Left kidney (tissue), 8 donors: ENCODE measurements at places on chromosomes 5 and 9. TPM values are rescaled to one million over a fixed set of nuclear protein-coding genes. Genes with fewer than 3 reads are reported as not detected.

DNA sequence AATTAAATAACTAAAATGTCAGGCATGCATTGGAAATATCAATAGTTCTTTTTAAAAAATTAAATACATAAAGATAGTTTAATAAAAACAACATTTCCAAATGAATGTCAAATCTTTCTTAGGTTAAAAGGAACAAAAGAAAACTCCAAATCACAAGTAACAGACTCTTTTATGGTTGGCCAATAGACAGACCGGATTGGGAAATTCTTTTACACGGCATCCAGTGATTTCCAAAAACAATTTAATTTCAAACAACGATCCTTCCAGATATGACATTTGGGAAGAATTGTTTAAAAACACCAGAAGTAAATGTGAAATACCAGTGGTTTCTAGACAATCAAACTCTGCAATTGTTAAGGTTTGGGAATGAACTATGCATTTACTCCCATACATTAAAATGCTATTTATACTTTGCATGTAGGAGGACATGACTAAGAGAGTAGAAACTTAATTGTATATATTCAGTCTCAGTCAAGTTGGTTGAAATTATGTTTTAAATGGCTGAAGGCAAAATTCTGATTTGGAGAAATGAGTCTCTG is 32.8 kb downstream of the ZNF474 start:
- DNase-seq = no peak

The GGTA1 gene
- polyA plus RNA-seq = 5.2 TPM

The SLC1A1 gene
- polyA plus RNA-seq = 20.7 TPM

DNA sequence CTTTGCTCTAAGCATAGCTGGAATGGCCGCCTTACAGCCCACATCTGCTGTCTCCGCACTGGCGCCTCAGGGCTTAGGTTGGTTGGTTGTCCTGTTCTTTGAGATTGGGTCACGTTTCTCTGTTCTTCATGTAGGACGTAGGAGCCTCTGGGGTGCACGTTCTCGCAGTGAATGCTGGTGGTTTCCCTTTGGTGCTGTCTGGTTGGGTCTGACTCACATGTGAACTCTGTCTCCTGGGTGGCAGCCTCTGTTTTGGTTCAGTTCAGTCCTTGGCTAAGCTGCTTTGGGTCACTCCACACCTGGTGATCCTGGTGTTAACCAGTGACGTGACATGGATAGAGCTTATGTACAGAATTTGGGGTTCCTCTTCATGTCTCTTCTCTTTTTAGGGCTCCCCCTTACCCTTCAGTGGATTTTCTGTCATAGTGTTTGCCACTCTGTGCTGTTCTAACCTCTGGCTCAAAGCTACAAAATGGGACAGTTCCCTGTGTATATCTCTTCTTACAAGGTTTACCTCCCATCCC is 12.6 kb upstream of the LPCAT1 start:
- no peak for DNase-seq

GRCh38 chr5:151454166-151454565 is 6.8 kb downstream of the SLC36A1 start:
- peak; percentile 14 for DNase-seq

DNA sequence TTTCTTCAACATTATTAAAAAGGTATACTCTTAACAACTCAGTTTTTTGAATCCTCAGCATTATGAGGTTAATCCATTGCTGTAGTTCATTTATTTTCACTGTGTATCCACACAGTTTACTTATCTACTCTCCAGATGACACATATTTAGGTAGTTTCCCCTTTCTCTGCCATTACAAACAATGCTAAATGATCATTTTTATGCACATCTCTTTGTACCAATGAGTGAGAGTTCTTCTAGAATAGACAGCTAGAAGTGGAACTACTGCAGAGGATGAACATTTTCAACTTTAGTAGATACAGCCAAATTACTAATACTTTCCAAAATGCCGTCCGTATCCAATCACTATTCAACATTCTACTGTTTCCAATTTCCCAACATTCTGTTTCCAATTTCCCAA is 11.5 kb downstream of the AFF4 start:
- DNase-seq = no peak

DNA sequence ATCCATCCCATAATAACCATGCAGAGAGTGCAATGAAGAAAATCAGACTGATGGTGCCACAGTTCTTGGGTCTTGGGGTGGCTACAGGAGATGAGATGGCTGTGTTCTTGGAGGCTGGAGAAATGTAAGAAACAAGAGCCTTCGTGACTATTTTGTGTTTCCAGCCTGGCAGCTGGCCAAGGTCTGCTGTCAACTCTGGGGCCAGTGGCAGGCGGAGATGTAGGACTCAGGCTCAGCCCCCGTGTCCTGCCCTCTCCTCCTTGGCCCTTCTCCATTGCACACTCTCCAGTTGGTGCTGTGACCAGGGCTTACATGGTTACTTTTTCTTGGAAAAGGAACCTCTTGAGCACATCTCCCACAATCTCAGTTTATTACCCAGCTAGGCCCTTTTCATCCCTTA is 235.4 kb downstream of the DMRT2 start:
- no peak for DNase-seq

GRCh38 chr5:66814146-66814991 is 218.2 kb downstream of the MAST4 start:
- no peak for DNase-seq
